Smooth muscle cell of the umbilical artery (primary cell): ENCODE measurements at places on chromosomes 5 and 9. TPM values are rescaled to one million over a fixed set of nuclear protein-coding genes. Genes with fewer than 3 reads are reported as not detected.

C9orf50 gene
- not detected in 2 replicates for total RNA-seq

ETF1 gene
- 137 and 162 TPM in 2 replicates for total RNA-seq

SCGB3A2 gene
- not detected in 2 replicates for total RNA-seq

OR1Q1 gene
- total RNA-seq, result not detected in 2 replicates

PELO gene
- 38.1 and 40.1 TPM in 2 replicates for total RNA-seq

IL5 gene
- total RNA-seq, result not detected in 2 replicates

AHRR gene
- total RNA-seq, result 4.6 and 10.7 TPM in 2 replicates
